Kasumi-1 (cell line): ENCODE measurements at places on chromosomes 16 and 17.

DNA sequence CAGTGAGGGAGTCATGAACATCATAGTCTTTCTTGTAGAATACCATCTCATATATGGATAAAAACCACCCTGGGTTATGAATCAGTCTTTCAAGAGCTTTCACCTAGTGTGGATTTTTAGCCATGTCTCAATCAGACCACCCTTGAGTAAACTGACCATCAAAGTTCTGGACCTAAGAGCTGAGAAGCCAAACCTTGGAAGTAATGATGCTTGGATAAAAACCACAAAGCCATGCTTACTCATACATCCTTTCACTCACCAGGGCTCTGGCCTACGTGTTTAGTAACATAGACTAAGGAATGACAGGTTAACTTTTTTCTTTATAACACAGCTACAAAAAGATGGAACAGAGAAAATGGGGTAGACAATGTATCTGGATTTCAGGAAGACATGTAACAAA, 167.2 kb downstream of the STX8 start:
- no peak for DNase-seq

DNA sequence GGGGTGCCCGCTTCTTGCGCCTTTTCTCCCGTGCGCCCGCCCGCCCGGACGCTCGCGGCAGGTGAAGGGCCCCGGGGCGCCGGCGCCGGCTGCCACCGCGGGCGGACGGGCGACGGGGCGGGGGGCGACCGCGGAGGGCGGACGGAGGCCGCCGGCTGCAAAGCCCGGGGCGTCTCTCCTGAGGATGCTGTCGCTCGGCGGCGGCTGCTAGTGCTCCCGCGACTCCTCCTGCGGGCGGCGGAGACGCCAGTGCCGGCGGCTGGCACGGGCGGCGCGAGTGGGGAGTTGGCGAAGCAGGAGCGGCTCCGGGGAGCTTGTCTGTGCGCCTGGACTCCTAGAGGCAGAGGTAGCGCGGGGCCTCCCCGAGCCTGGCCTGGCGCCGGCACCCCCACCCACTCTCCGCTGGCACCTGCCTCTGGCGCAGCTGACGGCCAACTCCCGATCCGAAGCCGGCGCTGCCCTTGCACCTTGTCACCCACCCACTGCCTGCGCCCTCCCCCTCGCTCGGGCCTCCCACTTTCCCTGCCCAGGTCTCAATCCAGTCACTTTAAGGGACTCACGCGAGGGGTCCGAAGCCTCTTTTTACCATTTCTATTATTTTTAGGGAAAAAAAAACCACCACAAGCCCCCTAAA, at the start of gene FAM20A:
FAM20A (minus strand) TSS at position 437 of the 634 bp plus-strand sequence. CDS start 701 bp downstream, outside the sequence.
- DNase-seq = no peak

GRCh38 chr17:48068491-48068961, 20.4 kb downstream of the NFE2L1 start:
- peak; percentile 61 for DNase-seq

GRCh38 chr16:55283812-55284717, 39.9 kb upstream of the IRX6 start:
- DNase-seq = no peak

- DNase-seq = no peak
These were observed 16.2 kb upstream of the RHBDL3 start for GRCh38 chr17:32249475-32249874.

- no peak for DNase-seq
These were observed 67.8 kb upstream of the NOL11 start for GRCh38 chr17:67649891-67650290.

DNA sequence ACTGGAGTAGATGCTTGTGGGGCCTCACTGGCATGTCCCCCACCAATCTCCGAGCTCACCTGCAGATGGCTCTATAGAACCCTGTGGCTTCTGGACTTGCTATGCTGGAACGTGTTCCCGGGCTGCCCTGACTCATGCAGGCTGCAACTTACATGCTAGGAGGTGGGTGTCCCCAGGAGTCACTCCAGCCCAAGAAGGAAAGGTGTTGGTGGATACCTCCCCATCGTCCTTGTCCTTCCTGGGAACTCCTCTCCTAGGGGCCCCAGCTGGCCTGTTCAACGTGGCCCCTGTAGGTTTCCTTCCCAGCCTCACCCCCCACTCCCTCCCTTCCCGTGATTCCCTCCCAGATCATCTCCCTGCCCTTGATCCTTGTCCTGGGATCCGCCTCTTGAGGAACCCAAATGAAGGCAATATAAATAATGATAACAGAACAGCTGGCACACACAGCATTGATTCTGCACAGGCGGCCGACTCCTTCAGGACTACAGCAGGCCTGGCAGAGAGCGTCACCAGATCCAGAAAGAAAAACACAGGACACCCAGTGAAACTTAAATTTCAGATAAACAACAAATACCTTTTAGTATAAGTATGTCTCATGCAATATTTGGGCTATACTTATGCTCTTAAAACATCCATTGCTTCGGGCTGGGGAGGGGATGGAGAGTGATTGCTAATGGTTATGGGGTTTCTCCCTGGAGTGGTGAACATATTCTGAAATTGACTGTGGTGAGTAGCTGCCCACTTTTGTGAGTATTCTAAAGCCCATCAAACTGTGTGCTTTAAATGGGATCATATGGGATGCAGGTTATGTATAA, 221.1 kb upstream of the GSE1 start:
- DNase-seq = no peak

DNA sequence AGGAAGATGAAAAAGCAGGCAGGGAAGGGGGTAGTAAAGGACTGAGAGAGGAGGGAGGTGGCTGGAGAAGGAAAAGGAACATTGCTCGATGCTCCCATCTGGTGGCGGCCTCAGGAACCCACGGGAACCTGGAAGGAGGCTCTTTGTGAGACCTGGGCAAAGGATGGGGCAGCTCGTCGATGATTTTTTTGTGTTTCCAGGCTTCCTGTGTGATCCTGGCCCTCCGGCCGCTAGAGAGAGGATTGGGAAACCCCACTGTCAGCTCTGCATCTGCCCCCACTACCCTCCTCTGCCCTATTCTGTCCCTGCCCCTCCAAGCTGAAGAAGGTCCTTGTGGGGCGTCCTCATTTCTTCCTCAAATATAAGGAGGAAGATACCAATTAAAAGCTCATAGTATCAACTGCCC, 6.6 kb downstream of the WFIKKN2 start:
- DNase-seq = peak; percentile 87

DNA sequence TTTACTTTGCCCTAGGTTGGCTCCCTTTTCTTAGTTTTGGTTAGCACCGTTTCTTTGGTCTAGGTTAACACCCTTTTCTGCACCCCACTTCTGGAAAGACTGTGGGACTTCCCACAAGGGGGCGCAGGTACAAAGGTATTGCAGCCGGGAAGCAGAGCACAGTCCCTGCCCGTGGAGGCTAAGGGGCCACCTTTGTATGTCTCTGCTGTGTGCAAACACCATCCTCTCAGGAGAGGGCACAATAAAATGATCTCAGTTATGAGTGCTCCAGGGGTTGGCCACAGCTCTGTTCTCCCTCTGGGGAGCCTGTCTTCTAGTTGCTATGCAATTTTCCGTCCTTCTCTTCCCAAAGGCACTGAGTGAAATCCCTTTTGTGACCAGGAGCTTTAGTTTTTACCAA, 28.4 kb upstream of the TMC5 start:
- DNase-seq = no peak

DNA sequence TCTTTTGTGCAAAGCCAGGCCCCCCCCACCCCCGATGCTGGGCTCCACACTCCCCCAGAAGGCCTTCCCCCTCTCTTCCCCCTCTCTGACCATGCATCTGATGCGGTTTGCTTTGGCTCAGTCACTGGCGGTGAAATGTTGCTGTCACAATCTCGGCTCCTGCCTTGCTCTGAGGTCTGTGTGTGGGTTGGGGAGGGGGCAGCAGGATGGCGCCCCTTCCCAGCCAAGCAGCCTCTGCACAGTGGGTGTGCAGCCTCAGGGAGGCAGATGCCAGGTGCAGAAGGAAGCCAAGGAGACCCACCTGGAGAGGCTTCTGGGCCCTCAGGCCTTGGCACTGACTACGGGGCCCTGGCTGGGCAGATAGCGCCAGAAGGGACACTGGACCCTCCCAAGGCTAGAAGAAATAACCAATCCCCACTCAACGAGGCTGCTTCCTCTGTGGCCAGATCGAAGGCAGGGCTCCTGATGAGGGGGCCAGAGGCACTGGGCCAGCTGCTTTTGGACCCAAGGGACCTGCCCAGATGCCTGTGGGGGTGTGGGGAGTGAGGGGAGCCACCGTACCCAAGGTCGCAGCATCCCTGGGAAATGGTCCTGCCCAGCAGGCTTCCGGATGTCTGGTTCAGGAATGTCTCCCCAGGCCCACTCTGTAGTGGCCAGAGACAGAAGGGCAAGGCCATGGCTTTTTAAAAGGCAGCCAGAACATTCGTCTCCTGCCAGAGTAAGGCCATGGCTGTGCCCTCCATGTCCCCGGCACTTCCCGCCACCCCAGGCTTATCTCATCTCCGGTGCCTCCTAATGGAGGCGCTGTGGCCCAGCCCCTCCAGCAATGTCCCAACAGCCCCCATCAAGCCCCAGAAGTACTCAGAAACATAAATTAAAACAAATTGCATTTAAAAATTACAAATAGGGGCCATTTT, 43.4 kb upstream of the SLC38A10 start:
- DNase-seq = no peak

- DNase-seq = peak; percentile 58
These were observed 13.3 kb upstream of the SDK2 start for GRCh38 chr17:73657473-73658116.

DNA sequence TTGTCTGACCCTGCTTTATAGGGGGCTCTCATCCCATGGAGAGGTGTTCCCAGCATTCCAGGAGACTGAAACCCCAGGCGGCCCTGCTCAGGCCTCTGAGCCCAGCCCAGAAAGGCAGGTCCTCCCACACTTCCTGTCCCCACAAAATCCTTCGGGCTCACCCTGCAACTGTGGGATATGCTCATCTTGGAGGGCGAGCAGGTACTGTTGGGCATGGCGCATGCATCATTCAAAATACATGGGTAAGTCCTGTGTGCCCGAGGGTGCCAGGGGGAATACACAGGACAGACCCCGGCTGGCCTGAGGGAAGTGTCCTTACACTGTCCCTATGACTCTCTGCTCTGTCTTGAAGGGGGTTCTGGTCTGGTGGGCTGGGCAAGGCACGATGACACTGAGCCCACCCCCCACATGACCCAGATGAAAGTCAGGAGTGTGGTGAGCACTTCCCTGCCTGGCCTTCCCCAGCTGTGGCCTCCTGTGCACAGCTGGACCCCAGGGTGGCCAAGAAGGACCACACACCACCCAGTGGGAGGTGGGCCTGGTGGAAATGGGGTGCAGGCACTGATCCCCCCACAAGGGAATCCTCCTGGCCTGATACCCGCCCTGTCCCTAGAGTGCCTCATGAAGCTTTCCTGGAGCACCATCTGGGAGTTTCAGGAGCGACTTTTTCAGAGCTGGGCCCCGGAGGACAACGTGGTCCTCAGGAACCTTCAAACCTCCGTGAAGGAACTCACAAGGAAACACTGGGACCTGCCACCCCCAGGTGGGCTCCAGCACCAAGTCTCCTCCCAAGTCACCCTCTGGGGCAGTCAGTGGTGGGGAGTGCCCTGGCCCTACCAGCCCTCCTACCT, 46.7 kb downstream of the USP22 start:
- DNase-seq = no peak

GRCh38 chr17:16456742-16457316, 35.2 kb downstream of the LRRC75A start:
- DNase-seq = no peak

DNA sequence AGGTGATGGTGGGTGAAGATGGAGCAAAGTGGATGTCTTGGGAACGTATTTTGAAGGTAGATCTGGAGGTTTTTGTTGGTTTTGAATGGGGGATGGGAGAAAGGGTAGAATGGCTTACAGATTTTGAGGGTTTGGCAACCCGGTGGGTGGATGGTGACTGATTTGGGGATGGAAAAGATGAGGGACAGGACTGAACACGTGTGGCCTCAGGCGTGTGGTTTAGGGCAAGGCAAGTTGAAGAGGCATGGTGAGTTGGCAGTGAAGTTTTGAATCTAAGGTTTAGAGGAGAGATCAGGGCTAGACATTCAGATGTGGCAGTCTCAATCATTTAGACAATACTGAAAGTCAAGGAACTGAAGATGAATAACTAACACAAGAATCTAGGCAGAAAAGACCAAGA, 5.0 kb upstream of the DCTPP1 start:
- DNase-seq = no peak

DNA sequence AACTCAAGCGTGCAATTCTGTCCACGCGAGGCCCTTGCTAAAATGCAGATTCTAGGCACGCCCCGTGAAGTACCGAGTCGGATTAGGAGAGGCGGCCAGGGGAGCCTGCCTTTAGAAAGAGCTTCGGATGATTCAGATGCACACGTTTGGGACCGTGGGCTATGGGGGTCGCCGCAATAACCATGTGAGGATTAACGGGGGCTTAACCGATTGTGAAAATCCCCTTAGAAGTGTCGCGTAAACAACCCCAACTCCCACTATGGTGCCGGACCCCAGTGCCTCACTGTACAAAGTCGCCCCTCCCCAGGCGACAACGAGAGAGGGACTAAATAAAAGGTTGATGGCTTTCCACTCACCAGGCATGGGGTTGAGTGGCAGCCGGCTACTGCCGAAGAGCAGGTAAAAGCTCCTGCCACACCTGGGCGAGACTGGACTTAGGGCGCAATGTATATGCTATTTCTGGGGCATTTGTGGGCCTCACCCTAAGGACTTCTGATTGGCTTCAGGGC, 635 bp upstream of the SP2 start:
- DNase-seq = no peak

GRCh38 chr17:77465358-77466041, 324.7 kb downstream of the SEC14L1 start:
- peak; percentile 99 for DNase-seq

DNA sequence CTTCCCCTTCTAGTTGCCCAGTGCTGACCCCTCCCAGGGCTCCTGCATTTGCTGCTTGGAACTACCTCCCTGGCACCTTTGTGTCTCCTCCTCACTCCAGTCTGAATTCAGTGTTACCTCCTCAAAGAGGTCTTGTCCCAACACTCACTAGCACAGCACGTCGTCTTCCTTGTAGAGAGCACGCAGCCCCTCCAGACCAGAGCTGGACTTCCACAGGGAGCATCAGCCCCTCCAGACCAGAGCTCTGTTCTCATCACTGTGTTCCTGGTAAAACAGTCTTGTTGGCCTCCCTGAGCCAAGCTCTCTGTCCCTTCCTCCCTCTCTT, 27.8 kb upstream of the MGAT5B start:
- no peak for DNase-seq

GRCh38 chr17:42531455-42532354, 4.3 kb upstream of the NAGLU start:
- peak; percentile 14 for DNase-seq

GRCh38 chr17:21505819-21506815, 130.0 kb downstream of the KCNJ12 start:
- no peak for DNase-seq

GRCh38 chr17:51828901-51829300, 329.6 kb downstream of the CA10 start:
- DNase-seq = no peak

DNA sequence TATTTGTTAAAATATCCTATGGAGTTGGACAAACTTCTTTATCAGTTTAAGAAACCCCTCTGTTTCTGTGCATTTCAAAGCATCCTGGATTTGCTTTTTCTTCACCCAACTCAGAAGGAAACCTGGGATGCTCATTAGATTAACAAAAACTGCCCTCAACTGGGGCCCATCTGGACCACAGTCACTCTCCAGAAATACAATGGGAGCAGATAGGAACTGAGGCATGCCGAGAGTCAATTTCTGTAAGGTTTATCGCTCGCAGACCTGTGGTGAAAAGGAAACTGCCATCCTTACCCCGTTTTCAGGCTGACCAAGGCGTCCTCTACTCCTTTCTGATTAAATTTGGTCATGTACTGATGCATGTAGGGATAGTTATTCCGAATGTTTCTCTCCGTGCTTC, 360.3 kb downstream of the GRIN2A start:
- no peak for DNase-seq

- no peak for DNase-seq
These were observed 15.5 kb upstream of the TFAP4 start for GRCh38 chr16:4288148-4288921.

GRCh38 chr17:3038941-3039340, 24.5 kb downstream of the OR1D5 start:
- no peak for DNase-seq
